ENCODE measurements at places on chromosomes 5 and 9.

DNA sequence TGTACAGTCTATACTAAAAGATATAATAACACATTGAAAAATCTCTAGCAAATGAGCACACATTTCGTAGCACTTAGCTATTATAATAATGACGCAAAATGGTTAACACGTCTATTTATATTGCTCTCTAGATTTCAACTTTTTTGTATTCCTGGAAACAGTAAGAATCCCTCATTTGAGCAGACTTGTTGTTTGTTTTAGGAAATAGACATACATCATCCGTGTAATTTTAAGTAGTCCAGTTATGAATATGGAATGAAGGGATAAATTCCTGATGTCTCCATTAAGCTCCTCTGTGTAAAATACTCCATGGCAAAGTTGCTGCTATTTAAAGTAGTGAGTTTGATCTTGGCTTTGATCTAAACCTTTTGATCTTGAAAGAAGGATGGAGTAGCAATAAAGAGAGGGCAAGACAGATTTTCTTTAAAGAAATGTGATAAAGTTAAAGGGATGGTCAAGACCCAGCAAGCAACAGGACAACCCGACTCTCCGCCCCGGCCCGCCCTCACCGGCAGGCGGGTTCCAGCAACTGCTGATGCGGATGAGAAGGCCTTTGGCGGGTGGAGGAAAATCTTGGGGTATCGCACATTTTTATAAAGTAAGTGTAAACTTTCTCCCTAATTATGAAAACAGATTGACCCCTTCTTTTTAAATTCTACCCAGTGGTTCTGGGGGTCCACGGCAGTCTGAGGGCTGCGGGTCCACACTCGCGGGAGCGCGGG is 277.4 kb downstream of the AOPEP start:
- DNase-seq = no peak

DNA sequence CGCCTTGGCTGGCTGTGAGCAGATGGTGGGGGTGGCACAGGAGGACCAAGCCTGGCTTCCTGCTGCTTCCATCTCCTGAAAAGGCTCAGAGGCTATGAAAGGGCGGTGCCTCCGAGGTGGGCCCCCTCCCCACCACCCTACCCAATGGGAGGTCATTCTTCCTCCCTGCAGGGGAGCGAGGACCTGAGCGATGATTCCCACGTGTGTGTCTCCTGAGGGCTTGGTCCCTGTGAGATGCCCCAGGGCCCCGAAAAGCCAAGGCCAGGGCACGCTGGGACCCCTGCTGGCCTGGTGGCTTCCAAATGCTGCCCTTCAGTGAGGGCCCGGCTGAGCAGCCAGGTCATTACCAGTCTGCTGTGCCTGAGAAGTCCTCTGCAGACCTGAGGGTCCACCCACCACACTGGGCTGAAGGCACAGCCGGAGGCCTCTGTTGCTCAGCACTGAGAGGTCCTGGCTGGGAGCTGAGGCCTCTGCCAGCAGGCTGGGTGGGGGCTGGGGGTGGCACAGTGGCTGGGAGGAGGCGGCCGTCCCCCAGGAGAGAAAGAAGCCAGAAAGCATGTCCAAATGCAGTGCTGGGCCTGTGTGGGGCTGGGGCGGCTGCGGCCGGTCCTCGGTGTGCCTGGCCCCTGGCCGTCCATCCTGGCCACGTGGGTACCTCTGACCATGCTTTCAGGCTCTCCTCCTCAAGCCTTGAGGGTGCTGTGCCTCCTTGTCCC is 14.0 kb upstream of the SLC6A19 start:
- DNase-seq = no peak

GRCh38 chr5:76608833-76609232 is 14.4 kb downstream of the F2RL2 start:
- DNase-seq = no peak

DNA sequence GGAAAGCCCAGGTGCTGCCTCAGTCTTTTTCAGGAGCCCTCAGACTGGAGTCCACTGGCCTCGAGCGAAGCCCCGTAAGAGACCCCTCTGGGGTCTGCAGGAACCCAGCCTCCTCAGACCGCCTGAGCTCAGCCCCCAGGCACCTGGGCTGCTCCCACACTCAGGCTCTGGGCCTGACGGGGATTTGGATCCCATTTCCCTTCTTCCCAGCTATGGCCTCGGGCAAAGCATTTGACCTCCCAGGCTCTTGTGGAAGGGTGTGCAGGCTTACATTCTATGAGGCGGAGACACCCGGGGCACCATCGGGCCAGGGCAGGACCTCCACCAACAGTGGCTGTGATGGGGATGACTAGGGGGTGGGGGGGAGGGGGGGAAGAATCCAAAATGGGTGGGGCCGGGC is 4.5 kb downstream of the AGPAT2 start:
- no peak for DNase-seq

- no peak for DNase-seq
Observed at GRCh38 chr5:93916872-93917271, 175.5 kb upstream of the POU5F2 start.

DNA sequence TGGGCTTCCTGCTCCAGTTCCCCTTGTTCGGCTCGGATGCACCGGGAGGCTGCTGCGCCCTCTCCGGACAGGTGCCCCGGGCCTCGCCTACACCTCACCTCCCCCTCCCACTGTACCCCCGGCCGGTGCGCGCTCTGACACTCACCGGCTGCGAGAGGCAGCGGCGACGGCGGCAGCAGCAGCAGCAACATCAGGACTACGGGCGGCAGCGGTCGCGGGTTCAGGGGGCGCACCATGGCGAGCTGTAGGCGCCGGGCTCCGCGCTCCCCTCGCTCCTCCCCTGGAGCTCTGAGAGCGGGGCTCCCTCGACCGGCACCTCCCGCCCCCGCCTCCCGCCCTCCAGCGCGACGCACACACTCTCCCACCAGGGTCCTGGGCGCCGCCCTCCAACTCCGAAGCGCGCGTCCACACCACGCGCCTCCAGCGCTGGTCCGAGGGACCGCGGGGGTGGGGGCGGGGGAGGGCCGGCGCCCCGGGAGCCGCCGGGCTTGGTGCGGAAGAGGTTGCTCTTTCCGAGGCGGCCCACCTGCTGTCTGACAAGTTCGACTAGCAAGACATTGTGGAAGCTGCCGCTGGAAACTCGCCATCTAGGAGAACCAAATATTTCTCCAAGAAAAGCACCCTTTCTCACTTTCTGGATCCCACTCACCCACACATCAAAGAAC is at the start of gene GFRA3:
Gene GFRA3, minus strand, starts transcription at position 433 of the 665 bp plus-strand sequence. Its CDS starts 197 bp downstream, at position 236.
- no peak for DNase-seq

- DNase-seq = no peak
Observed at GRCh38 chr5:73266925-73267765, 94.2 kb downstream of the TMEM174 start.

Data from stimulated activated CD4-positive, alpha-beta T cell treated with anti-CD3 and anti-CD28 coated beads, Interleukin-1b, Interleukin-23, amount 100 ng/mL, for 1 hour (primary cell).